ENCODE measurements at places on chromosomes 13 and 19. TPM values are rescaled to one million over a fixed set of nuclear protein-coding genes. Genes with fewer than 3 reads are reported as not detected.
A peak's percentile ranks its signal among the peaks of the same experiment; 100 is the strongest.

- no peak for DNase-seq
- no peak overlapping the region for H3K27ac ChIP-seq
- H3K27me3 ChIP-seq = no peaks in the 10 kb centered on the region
- no peak overlapping the region for H3K4me3 ChIP-seq
Measured at GRCh38 chr19:30584090-30584489, 211.9 kb downstream of the ZNF536 start.

Gene RAB3A
- 4.7 TPM for total RNA-seq

GRCh38 chr13:96935901-96936300 lies 58.4 kb downstream of the OXGR1 start:
- H3K4me1 ChIP-seq = no peaks in the 10 kb centered on the region
- H3K27me3 ChIP-seq = no peaks in the 10 kb centered on the region
- H3K27ac ChIP-seq = no peak overlapping the region
- no peaks in the 10 kb centered on the region for H3K36me3 ChIP-seq
- no peak overlapping the region for H3K4me3 ChIP-seq

GRCh38 chr19:36837176-36837905 lies 846 bp downstream of the ZNF790 start:
- no peaks in the 10 kb centered on the region for H3K36me3 ChIP-seq
- no peaks in the 10 kb centered on the region for H3K27me3 ChIP-seq
- peak overlapping the region; percentile 97 for H3K4me3 ChIP-seq
- peak overlapping the region; percentile 73 for H3K27ac ChIP-seq

GRCh38 chr19:47730910-47731309 lies 14.4 kb upstream of the NOP53 start:
- no peak overlapping the region for H3K4me3 ChIP-seq
- peaks cover 7% of the 10 kb centered on the region for H3K4me1 ChIP-seq
- no peak for DNase-seq
- H3K27ac ChIP-seq = no peak overlapping the region
- no peaks in the 10 kb centered on the region for H3K27me3 ChIP-seq

Gene AMER2
- total RNA-seq = not detected

Gene OR7C1
- total RNA-seq = not detected

Gene NLRP9
- not detected for total RNA-seq

Gene KLK3
- not detected for total RNA-seq

DNA sequence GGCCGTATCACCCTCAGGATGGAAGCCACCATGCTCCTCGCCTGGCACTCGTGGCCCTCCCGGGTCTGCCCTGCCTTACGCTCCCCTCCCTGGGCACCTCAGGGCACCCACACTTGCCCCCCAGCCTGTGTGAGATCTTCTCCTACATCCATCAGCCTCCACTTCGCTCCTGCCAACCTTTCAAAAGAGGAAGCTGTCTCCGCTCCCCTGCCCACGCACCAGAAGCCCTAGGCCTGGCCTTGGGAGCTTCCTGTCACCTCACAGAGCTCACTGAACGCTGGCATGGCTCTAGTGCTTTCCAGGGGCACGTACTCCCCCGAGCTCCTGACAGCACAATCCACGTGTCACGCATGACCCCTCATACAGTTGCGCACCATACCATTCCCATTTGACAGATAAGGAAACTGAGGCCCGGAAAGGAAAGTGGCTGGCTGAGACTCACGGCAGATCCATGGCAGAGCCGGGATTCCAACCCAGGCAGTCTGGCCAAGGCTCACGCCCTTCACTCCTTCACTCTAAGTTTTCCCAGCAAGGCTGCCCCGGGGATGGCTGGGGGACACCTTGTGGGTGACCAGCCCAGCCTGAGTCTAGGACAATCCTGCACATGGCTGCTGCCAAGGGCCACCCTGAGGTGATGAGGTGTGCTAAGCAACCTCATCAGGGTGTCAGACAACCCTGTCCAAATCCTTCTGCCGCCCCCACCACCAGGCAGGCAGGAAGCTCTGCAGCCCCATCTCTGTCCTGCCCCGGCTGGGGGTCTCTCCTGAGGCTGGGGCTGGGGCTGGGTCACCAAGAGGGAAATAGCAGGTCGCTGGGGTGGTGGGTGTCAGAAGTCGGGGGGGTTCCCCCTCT lies 19.3 kb downstream of the PPP1R12C start:
- H3K4me3 ChIP-seq = no peak overlapping the region
- no peaks in the 10 kb centered on the region for H3K27me3 ChIP-seq
- H3K36me3 ChIP-seq = peaks cover 19% of the 10 kb centered on the region
- H3K27ac ChIP-seq = no peak overlapping the region
- H3K4me1 ChIP-seq = no peaks in the 10 kb centered on the region

- DNase-seq = no peak
- no peaks in the 10 kb centered on the region for H3K36me3 ChIP-seq
- no peaks in the 10 kb centered on the region for H3K4me1 ChIP-seq
- H3K27ac ChIP-seq = no peak overlapping the region
- no peak overlapping the region for H3K4me3 ChIP-seq
Measured at GRCh38 chr13:93745884-93746283, 519.3 kb downstream of the GPC6 start.

DNA sequence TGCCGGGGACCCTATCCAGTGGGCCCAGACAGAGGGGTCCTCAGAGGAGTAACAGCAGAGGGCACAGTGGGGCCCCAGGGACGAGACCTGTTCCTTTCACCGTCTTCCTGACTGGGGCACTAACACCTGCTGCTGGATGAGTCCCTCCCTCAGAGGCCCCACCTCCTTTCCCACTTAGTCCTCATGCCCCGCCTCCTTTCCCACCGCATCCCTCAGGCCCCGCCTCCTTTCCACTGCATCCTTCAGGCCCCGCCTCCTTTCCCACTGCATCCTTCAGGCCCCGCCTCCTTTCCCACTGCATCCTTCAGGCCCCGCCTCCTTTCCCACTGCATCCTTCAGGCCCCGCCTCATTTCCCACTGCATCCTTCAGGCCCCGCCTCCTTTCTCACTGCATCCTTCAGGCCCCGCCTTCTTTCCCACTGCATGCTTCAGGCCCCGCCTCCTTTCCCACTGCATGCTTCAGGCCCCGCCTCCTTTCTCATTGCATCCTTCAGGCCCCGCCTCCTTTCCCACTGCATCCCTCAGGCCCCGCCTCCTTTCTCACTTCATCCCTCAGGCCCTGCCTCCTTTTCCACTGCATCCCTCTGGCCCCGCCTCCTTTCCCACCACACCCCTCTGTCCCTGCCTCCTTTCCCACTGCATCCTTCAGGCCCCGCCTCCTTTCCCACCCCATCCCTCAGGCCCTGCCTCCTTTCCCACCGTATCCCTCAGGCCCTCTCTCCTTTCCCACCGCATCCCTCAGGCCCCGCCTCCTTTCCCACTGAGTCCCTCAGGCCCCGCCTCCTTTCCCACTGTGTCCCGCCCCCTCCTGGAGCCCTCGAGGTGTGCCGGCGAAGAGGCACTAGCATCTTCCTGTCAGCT lies 6.7 kb downstream of the SPPL2B start:
- no peak overlapping the region for H3K27ac ChIP-seq
- no peaks in the 10 kb centered on the region for H3K36me3 ChIP-seq
- DNase-seq = no peak
- no peak overlapping the region for H3K4me3 ChIP-seq

- peak overlapping the region; percentile 77 for H3K27ac ChIP-seq
- DNase-seq = no peak
- peaks cover 46% of the 10 kb centered on the region for H3K4me1 ChIP-seq
- H3K27me3 ChIP-seq = no peaks in the 10 kb centered on the region
Measured at GRCh38 chr19:48646722-48647216, 782 bp upstream of the CA11 start.

DNA sequence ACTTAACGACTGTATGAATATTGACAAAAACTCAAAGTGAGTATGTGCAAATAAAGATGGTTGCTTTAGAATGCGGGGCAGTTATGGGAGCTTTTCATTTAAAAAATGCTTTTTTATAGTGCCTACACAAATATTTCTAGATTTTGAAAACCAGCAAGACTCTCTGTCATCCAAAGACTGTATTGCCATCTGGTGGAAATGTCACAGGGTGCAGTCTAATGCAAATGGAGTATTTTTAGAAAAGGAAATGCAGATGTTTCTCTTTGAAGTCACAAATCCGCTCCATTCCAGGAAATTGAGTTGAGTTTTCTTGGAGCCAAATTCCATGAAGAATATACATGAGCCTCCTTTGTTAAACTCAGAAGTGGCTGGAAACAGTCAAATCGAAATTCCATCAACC lies 2.3 kb upstream of the C1QTNF9B start:
- no peak overlapping the region for H3K27ac ChIP-seq
- H3K4me1 ChIP-seq = peaks cover 6% of the 10 kb centered on the region
- peaks cover 8% of the 10 kb centered on the region for H3K27me3 ChIP-seq

Gene FUT1
- 0.32 TPM for total RNA-seq

DNA sequence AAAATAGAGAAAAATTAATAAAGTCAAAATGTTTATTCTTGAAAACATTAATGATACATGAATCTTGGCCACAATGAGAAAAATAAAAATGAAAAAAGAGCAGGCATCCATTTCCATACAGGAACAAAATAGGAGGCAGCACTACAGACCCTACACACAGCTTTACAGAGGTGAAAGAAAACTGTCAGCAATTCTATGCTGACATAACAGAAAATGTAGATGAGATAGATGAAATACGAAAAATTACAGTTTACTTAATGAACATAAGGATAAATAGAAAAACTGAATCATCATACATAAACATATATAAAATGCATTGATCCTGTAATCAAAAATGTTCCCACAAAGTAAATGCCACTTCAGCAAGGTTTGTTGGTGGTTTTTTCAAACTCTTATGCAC lies 5.6 kb downstream of the LILRB4 start:
- H3K4me1 ChIP-seq = no peaks in the 10 kb centered on the region
- H3K27ac ChIP-seq = no peak overlapping the region
- H3K27me3 ChIP-seq = no peaks in the 10 kb centered on the region
- DNase-seq = no peak
- H3K36me3 ChIP-seq = no peaks in the 10 kb centered on the region

Gene GADD45B
- total RNA-seq = 88.2 TPM

GRCh38 chr13:69959046-69959445 lies 148.6 kb upstream of the ATXN8OS start:
- no peak overlapping the region for H3K4me3 ChIP-seq
- H3K27ac ChIP-seq = no peak overlapping the region
- H3K27me3 ChIP-seq = no peaks in the 10 kb centered on the region
- H3K36me3 ChIP-seq = no peaks in the 10 kb centered on the region

Gene NALCN
- total RNA-seq = not detected

Gene ZNF284
- total RNA-seq = 5.7 TPM

DNA sequence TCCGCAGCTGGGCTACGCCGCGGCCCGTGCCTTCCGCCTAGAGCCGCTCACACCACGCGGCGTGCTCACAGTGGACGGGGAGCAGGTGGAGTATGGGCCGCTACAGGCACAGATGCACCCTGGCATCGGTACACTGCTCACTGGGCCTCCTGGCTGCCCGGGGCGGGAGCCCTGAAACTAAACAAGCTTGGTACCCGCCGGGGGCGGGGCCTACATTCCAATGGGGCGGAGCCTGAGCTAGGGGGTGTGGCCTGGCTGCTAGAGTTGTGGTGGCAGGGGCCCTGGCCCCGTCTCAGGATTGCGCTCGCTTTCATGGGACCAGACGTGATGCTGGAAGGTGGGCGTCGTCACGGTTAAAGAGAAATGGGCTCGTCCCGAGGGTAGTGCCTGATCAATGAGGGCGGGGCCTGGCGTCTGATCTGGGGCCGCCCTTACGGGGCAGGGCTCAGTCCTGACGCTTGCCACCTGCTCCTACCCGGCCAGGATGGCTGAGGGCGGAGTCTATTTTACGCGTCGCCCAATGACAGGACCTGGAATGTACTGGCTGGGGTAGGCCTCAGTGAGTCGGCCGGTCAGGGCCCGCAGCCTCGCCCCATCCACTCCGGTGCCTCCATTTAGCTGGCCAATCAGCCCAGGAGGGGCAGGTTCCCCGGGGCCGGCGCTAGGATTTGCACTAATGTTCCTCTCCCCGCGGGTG lies 7.4 kb downstream of the DBP start:
- H3K4me3 ChIP-seq = no peak overlapping the region
- H3K4me1 ChIP-seq = peaks cover 23% of the 10 kb centered on the region
- DNase-seq = no peak
- H3K36me3 ChIP-seq = peaks cover 35% of the 10 kb centered on the region

Gene CCDC169
- not detected for total RNA-seq

Gene C13orf42
- not detected for total RNA-seq

GRCh38 chr13:107864543-107865317 lies 350.6 kb downstream of the LIG4 start:
- no peak overlapping the region for H3K27ac ChIP-seq
- peaks cover 3% of the 10 kb centered on the region for H3K4me1 ChIP-seq
- H3K36me3 ChIP-seq = no peaks in the 10 kb centered on the region
- H3K4me3 ChIP-seq = no peak overlapping the region

Gene CRTC1
- total RNA-seq = 20.8 TPM

Gene DAND5
- not detected for total RNA-seq

Gene GAPDHS
- total RNA-seq = not detected

Gene ZNF121
- total RNA-seq = 47.2 TPM

DNA sequence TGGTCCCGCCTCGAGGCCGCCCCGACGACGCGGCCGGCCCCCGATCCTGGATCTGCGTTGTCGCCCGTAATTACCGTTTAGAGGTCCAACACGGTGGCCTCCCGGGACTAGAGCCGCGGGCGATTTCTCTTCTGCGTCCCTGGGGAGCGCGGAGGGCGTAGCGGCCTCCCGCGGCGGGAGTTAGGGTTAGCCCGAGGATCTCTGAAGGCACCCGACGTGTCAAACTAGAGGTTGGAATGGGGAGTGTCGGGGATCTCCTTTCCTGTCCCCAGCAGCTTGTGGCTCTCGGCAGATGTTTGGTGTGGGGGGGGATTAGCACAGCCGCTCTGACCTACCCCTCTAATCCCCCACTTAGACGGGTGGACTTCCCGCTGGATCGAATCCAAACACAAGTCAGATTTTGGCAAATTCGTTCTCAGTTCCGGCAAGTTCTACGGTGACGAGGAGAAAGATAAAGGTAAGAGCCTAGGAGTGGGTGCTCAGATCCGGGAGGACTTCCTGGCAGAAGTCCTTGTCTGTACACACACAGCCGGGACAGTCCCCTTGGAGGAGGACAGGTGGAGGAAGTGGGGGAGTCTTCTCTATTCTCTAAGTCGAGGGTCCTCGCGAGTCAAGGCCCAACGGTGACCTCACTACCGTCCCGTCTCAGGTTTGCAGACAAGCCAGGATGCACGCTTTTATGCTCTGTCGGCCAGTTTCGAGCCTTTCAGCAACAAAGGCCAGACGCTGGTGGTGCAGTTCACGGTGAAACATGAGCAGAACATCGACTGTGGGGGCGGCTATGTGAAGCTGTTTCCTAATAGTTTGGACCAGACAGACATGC lies 581 bp downstream of the CALR start:
- peaks cover 36% of the 10 kb centered on the region for H3K4me1 ChIP-seq
- H3K27ac ChIP-seq = peak overlapping the region; percentile 90
- peaks cover 38% of the 10 kb centered on the region for H3K36me3 ChIP-seq
- peak overlapping the region; percentile 97 for H3K4me3 ChIP-seq

Gene CYP2S1
- 0.28 TPM for total RNA-seq

Gene DLL3
- not detected for total RNA-seq

Gene HAUS8
- 20.9 TPM for total RNA-seq

- H3K27ac ChIP-seq = no peak overlapping the region
- peaks cover 10% of the 10 kb centered on the region for H3K4me1 ChIP-seq
- no peaks in the 10 kb centered on the region for H3K36me3 ChIP-seq
Measured at GRCh38 chr19:31114585-31114984, 234.7 kb downstream of the TSHZ3 start.

GRCh38 chr19:3080286-3080685 lies 13.9 kb upstream of the GNA11 start:
- no peak overlapping the region for H3K27ac ChIP-seq
- no peak for DNase-seq
- H3K4me3 ChIP-seq = no peak overlapping the region
- no peaks in the 10 kb centered on the region for H3K36me3 ChIP-seq
- H3K27me3 ChIP-seq = no peaks in the 10 kb centered on the region
- peaks cover 7% of the 10 kb centered on the region for H3K4me1 ChIP-seq

All from CD4-positive, alpha-beta memory T cell (primary cell).